ENCODE measurements at places on chromosomes 12 and 14.

- DNase-seq: no peak
Observed at GRCh38 chr12:129530984-129531383, 372.8 kb downstream of the TMEM132D start.

DNA sequence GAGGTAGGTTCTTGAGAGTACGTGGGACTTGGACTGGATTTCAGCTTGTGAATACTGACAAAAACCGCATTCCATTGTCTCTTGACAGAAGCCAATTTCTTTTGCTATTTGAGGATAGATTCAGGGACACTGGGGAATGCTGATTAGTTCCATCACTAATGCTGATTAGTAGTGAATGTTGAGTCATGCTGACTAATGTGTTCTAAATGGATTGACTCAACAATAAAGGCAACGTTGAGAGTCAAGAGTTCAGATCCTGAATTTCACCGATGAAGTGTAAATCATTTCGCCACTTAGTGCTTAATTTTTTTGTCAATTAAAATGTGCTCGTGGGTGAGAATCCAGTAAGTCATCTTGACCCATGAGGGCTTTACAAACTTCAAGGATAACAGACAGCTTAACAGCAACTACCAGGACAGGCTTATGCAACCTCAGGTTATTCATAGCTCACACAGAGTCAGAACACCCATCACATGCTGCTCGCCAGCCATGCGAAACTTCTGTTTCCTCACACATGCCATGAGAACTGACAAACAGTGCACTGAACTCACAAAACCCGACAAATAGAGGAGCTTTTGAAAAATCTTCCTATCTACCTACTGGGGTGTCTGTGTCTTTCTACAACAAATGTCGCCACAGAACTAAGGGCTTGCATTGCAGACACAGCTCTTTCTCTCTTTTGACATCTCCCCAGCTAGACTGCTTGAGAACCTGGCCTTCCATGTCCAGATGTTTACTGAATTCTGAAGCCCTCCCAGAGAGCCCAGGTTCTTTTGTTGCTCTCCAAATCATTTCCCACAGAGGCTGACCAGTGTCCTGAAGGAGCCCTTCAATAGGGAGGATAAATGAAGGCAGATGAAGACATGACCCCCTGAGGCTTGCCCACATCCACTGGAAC lies 316.4 kb downstream of the ZFP36L1 start:
- peak; percentile 78 for DNase-seq

DNA sequence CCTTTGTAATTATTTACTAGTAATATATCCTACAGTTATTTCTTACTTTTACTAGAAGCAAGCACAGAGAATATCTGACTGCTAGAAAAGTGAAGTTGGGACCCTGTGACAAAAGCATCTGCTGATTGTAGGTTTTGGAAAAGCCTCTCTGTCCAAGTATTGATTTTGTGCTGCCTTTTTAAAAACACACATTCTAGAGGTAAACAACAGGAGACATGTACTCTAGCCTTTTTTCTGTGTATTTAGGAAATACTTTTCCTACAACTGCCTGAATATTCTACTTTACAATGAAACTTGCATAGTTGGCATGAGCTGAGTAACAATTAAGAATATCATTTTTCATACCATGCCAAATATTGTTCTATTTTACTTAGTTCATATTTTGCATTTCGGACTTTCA lies 1249.0 kb downstream of the SLC16A7 start:
- DNase-seq: no peak

DNA sequence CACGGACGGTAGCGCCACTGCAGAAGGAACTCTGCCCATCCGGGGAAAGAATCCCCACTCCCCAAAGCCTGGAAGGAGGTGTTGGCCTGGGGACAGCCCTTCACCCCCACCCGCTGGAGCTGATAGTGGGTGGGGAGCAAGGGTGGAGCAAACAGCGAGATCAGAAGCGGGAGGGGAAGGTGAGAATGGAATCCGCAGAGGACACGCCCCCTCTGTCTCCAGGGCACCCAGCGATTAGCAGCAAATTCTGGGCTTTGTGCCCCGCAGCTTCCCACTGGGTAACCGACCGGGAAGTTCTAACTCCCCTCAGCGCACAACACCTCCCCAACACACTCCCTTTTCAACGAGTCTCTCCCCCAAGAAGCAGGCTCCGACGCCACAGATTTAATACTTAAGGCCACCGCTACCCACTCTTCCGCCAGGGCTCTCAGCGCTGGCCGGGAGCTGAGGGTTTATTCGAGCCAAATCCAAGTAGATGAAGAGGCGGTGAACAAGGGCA lies 1.4 kb downstream of the SLC25A29 start:
- DNase-seq: peak; percentile 62

DNA sequence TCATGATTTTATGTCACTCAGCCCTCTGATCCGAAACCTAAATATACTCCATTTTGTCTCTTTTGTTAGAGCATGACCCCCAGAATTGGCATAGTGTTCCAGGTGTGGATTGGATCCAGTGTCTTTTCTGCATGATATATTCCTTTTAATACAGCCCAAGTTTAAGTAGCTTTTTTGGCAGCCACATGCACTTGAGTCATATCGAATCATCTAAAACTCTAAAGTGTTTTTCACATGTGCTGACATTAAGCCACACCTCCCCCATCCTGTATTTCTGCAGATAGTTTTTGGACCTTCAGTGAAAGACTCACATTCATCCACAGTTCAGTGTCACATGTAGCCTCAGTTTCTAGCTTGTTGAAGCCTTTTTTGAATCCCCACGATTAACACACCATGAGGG lies 30.6 kb downstream of the BORCS5 start:
- DNase-seq: no peak

DNA sequence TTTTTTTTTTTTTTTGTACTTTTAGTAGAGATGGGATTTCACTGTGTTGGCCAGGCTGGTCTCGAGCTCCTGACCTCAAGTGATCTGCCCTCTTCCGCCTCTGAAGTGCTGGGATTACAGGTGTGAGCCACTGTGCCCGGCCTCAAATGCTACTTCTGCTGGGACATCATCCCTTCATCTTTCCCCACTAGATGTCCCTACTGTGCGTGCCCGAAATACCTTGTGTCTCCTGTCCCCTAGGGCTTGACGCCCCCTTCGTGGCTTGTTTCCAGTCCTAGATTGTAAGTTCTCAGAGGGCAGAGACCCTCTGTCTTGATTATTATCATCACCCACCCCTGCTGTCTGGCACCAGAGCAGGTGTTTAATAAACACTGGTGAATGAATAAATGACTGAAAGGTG lies 14.9 kb downstream of the CCDC63 start:
- no peak for DNase-seq

- no peak for DNase-seq
Observed at GRCh38 chr14:20830831-20831230, 28.2 kb upstream of the RNASE1 start.

DNA sequence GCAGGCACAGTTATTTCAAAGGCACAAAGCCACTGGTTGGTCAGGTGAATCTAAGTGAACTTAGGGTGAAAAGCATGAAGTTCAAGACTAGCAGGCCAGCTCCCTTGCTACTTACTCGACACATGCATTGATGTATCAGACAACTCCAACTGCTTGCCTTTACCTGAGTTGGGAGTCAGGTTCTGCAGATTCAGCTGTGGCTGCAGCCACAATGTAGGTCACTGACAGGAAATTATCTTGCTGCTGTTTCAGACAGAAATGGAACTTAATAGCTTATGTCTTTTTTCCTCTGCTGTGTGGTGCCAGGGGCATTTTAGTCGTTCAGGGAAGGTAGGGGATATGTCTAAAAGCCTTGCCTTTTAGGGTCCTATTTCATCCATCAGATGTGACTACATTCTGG lies 125.6 kb upstream of the RPH3A start:
- DNase-seq: no peak

All from uterus (tissue), 4 donors.